Type B pancreatic cell (in vitro differentiated cells): ENCODE measurements at places on chromosomes 5 and 9. TPM values are rescaled to one million over a fixed set of nuclear protein-coding genes. Genes with fewer than 3 reads are reported as not detected.
A peak's percentile ranks its signal among the peaks of the same experiment; 100 is the strongest.

Gene SPATA9
- 0.29 TPM in 2 replicates for total RNA-seq

- no peak overlapping the region for H3K27ac ChIP-seq
- no peak for DNase-seq
- H3K4me3 ChIP-seq, result no peak overlapping the region
- no peaks in the 10 kb centered on the region for H3K36me3 ChIP-seq
- H3K27me3 ChIP-seq, result peaks cover 3% of the 10 kb centered on the region
- H3K4me1 ChIP-seq, result no peaks in the 10 kb centered on the region
These were observed 32.8 kb downstream of the CFAP95 start for GRCh38 chr9:69853421-69853820.

- no peaks in the 10 kb centered on the region for H3K27me3 ChIP-seq
- no peak for DNase-seq
- H3K36me3 ChIP-seq, result no peaks in the 10 kb centered on the region
- H3K4me1 ChIP-seq, result peaks cover 5% of the 10 kb centered on the region
- no peak overlapping the region for H3K4me3 ChIP-seq
These were observed 192.2 kb downstream of the DMAC1 start for GRCh38 chr9:7607421-7607820.

DNA sequence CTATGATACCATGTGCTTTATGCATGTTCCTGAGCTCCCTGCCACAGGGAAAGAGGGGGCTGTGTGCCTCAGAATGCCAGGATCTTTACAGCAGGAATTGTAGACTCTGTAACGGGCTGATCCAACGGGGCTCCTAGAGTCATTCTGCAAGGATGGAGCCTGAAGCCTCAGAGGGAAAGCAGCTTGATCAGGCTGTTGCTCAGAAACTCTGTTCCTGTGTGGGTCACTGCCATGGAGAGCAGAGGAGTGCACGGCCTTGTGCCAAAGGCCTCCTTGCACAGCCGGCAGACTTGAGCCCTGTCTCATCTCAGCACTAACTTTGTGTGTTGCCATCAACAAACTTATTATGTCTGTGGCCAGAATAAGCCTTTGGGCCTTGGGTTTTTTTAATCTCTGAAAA is 51.8 kb downstream of the AMBP start:
- no peak overlapping the region for H3K4me3 ChIP-seq
- DNase-seq, result no peak
- peaks cover 58% of the 10 kb centered on the region for H3K36me3 ChIP-seq
- no peak overlapping the region for H3K27ac ChIP-seq

Gene SH3GLB2
- 126 and 224 TPM in 2 replicates for total RNA-seq

- peaks cover 30% of the 10 kb centered on the region for H3K36me3 ChIP-seq
- DNase-seq, result no peak
These were observed 28.4 kb downstream of the SEMA6A start for GRCh38 chr5:116546033-116546742.

- H3K4me1 ChIP-seq, result peaks cover 12% of the 10 kb centered on the region
- H3K27me3 ChIP-seq, result peaks cover 17% of the 10 kb centered on the region
- H3K36me3 ChIP-seq, result no peaks in the 10 kb centered on the region
- no peak for DNase-seq
- H3K27ac ChIP-seq, result no peak overlapping the region
These were observed 14.1 kb upstream of the SFXN1 start for GRCh38 chr5:175464074-175464941.

Gene IL4
- total RNA-seq, result not detected in 2 replicates

GRCh38 chr5:173494446-173494845 is 122.0 kb downstream of the BOD1 start:
- no peak overlapping the region for H3K4me3 ChIP-seq
- H3K4me1 ChIP-seq, result peaks cover 8% of the 10 kb centered on the region
- peaks cover 18% of the 10 kb centered on the region for H3K27me3 ChIP-seq
- H3K36me3 ChIP-seq, result no peaks in the 10 kb centered on the region
- no peak for DNase-seq
- no peak overlapping the region for H3K27ac ChIP-seq

- no peak overlapping the region for H3K27ac ChIP-seq
- no peak overlapping the region for H3K4me3 ChIP-seq
- peaks cover 13% of the 10 kb centered on the region for H3K27me3 ChIP-seq
- no peak for DNase-seq
- peaks cover 14% of the 10 kb centered on the region for H3K4me1 ChIP-seq
These were observed 98.0 kb upstream of the MAP1B start for GRCh38 chr5:72009280-72009679.

Gene GCNT4
- 7.1 and 8.3 TPM in 2 replicates for total RNA-seq

Gene QRFP
- total RNA-seq, result not detected in 2 replicates

Gene CDH10
- total RNA-seq, result 5.5 and 14.2 TPM in 2 replicates

GRCh38 chr5:80584770-80585169 is 14.7 kb upstream of the ANKRD34B start:
- no peak overlapping the region for H3K4me3 ChIP-seq
- H3K4me1 ChIP-seq, result no peaks in the 10 kb centered on the region
- H3K27me3 ChIP-seq, result no peaks in the 10 kb centered on the region
- H3K36me3 ChIP-seq, result no peaks in the 10 kb centered on the region

GRCh38 chr5:31378838-31379237 is 153.1 kb downstream of the DROSHA start:
- H3K27me3 ChIP-seq, result peaks cover 4% of the 10 kb centered on the region
- peaks cover 14% of the 10 kb centered on the region for H3K4me1 ChIP-seq
- no peak overlapping the region for H3K4me3 ChIP-seq
- H3K36me3 ChIP-seq, result no peaks in the 10 kb centered on the region
- no peak for DNase-seq

Gene TMEFF1
- total RNA-seq, result 9.5 and 30.5 TPM in 2 replicates

DNA sequence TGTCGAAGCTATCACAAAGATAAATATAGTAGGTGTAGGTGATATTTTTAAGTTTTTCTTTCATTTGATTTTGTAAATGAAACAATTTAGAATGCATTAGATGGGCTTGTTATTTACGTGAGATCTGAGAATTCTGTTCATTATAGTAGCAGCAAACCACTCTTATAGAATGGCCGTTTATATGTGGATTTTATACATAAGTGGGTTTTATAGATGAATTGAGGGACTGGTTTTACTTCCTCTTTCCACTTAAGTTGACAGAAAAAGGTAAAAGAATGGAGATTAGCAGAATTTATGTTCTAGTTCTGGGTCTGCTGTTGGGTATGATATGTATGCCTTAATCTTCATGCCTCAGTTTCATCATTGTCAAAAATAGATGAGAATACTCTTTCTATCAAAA is 5.6 kb downstream of the RMI1 start:
- DNase-seq, result no peak
- peaks cover 19% of the 10 kb centered on the region for H3K36me3 ChIP-seq
- no peaks in the 10 kb centered on the region for H3K27me3 ChIP-seq
- no peak overlapping the region for H3K27ac ChIP-seq
- no peak overlapping the region for H3K4me3 ChIP-seq

DNA sequence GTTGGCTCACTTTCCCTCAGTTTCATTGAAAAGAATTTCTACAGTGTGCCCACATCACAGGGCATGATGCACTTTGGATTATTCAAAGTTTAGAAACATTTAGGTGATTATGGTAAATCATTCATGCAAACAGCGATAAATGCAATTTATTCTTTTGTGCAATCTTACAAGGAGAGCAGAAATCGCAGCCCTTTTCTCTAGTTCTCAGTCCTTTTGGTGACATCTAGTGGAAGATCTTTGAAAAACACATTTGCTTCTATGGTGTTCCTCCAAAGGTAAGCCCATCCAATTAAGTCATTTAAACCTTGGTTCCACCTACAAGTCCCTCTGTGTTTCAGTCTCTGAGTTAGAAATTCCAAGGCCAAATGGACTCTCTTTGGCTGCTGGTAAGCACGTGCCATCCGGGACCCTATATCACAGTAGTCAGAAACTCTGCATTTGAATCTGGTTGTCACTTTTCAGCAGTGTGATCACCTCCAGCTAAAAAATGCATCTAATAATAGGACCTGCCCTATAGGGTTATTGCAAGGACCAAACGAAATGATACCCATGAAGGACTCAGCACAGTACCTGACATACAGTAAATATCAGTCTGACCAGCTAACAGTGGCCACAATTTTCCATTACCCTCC is 66.4 kb downstream of the MACROH2A1 start:
- peak overlapping the region; percentile 58 for H3K27ac ChIP-seq
- H3K36me3 ChIP-seq, result peaks cover 14% of the 10 kb centered on the region
- DNase-seq, result no peak
- no peaks in the 10 kb centered on the region for H3K27me3 ChIP-seq

Gene EIF4E1B
- not detected in 2 replicates for total RNA-seq

Gene TMEM141
- 62.3 and 98.6 TPM in 2 replicates for total RNA-seq

DNA sequence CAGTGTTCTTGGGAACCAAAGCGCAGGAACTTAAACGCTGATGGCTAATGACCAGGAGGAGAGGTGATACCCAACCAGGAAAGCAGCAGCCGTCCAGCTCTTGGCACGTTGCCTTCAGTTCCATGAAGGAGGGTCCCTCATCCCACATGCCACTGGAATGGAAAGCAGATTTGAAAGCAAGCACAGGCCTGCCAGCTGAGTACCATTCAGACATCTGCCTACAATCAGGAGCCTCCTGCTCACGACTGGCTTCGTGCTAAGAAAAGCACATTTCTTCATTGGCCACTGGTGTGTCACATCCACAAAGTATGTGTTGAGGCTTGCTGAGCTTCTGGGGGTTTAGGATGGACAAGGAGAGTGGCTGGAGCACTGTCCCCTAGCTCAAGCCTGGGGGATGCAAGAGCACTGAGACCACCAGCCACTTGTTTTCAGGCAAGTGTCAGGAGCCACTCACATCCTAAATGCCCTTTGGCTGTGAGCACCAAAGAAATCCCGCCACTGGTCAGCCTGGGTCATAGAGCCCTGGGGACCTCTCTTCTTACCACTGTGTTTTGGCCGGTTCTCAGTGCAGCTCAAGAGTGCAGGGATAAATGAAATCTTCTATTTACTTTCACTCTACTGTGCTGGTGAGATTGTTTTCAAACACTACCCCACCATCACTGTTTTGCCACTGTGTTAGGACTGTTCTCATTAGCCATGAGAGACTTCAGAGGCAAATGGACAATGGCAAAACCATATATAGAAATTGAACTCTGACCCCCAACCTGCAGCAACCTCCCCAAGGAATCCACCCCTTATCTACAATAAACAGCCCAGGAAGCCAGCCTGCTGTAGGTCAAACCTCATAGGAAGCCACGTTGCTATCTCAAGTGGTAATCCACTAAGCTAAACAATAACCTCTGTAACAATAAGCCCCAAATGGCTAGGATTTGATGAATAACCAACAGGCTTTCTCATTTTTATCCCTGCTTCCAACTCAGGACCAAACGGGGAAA is 58.3 kb downstream of the MTX3 start:
- no peak overlapping the region for H3K4me3 ChIP-seq
- no peak overlapping the region for H3K27ac ChIP-seq
- no peaks in the 10 kb centered on the region for H3K36me3 ChIP-seq
- DNase-seq, result no peak

Gene ABCA1
- 16.2 and 20.8 TPM in 2 replicates for total RNA-seq
